ENCODE measurements at places on chromosomes 3 and 15.

DNA sequence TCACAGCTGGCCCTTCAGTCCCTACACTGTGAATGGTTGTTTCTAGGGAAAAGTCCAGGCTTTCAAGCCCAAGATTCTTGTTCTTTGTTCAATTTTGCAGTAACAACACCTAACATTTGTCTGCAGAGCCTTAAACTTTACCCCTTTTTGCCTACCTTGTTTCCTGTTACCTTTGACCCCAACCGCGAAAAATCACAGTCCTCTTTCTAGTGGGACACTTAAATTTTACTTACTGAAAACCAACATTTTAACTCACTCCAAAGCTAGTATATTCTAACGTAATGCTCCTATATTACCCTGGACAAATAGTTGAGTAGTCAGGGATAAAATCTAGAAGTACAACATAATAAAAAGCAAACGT is 649 bp upstream of the PIK3CB start:
- no peak for DNase-seq

DNA sequence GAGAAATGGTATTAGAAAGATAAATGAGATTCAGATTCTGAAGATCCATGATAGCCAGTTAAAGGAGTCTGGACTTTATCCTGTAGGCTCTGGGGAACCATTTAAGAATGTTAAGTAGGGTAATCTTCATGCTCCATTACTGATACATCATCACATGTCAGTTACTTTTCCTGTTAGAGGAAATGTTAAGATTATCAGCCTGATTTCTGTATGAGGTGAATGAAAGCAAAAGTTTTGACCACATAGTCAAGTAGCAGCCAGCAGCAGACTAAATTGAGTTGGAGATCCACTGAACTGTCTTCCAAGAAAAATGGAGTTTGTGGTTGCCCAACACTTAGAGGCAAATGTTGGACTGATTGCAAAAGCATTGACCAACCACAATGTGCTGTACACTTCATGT is 4.7 kb upstream of the COPB2 start:
- no peak for DNase-seq

GRCh38 chr3:158506456-158506855 is 64.5 kb upstream of the MLF1 start:
- DNase-seq = no peak

- DNase-seq = no peak
Measured at GRCh38 chr3:71397046-71397445, 186.5 kb downstream of the FOXP1 start.

- DNase-seq = no peak
Measured at GRCh38 chr3:124276133-124276532, 284.2 kb upstream of the ROPN1 start.

- no peak for DNase-seq
Measured at GRCh38 chr3:188294823-188295487, 141.0 kb downstream of the LPP start.

DNA sequence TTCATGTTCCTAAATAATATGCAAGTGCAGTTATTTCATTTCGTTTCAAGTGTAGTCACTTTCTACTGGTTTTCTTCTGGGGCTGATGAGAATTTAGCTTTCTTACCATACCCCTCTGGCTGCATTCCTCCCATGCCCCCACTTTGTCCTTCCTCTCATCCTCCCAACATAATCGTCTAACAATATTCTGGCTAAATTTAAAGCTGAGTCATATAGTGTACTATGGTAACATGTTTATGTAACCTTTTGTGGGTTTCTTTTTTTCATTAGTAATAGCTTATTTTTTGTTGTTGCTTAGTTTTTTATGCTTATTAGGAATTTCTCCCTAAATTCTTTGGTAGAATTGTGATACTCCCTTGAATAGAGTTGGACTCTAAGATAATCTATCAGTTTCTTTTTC is 30.5 kb downstream of the DUT start:
- no peak for DNase-seq

- DNase-seq = no peak
Measured at GRCh38 chr3:71022551-71023335, 560.8 kb downstream of the FOXP1 start.

Data from germinal center (tissue), 1 donor.